ENCODE measurements at places on chromosomes 7 and 10. TPM values are rescaled to one million over a fixed set of nuclear protein-coding genes. Genes with fewer than 3 reads are reported as not detected.
A peak's percentile ranks its signal among the peaks of the same experiment; 100 is the strongest.

DNA sequence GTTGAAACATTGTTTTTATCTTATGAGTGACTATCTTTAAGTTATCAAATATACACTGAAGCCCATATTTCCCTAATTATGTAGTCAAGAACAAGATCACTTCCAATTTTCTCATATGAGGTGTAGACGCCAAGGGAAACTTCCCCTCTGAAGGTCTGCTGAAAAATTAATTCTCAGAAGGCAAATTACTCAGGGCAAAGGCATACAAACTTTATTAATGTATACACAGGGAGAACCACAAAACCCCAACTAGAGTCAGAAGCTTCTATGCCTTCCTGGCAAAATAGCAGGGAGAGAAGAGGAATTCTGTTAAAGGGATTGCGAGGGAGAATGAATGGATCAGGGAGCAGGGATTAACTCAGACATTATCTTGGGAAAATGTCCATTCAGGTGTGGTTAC, 83.4 kb downstream of the DOCK4 start:
- no peaks in the 10 kb centered on the region for H3K36me3 ChIP-seq
- H3K27ac ChIP-seq: no peak overlapping the region
- no peak for DNase-seq
- H3K27me3 ChIP-seq: no peaks in the 10 kb centered on the region
- H3K4me1 ChIP-seq: peaks cover 7% of the 10 kb centered on the region

- H3K27ac ChIP-seq: no peak overlapping the region
- H3K4me3 ChIP-seq: no peak overlapping the region
- DNase-seq: no peak
These were observed 58.8 kb upstream of the GAD2 start for GRCh38 chr10:26157734-26158133.

DNA sequence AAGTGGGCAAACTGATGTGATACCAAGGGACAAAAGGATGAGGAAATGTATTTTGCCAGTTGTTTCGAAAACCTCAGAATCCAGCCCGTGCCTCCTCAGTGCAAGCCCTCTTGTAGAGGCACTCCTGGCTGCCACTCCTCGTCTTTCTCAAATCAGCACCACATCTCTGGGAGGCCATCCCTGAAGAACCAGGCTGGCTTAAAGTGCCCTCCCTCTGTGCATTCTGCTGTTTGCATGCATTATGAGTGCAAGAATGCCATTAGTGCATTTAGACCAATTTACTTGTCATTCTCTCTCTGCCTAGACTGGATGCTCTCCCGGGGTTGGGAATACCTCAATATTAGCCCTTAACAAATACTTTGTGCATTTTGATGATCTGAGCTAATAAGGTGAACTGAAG, 19.9 kb upstream of the FAM180A start:
- no peak overlapping the region for H3K27ac ChIP-seq
- DNase-seq: no peak
- no peak overlapping the region for H3K4me3 ChIP-seq

- H3K36me3 ChIP-seq: no peaks in the 10 kb centered on the region
- no peak overlapping the region for H3K4me3 ChIP-seq
- H3K4me1 ChIP-seq: no peaks in the 10 kb centered on the region
- H3K27ac ChIP-seq: no peak overlapping the region
- no peak for DNase-seq
These were observed 1326.4 kb upstream of the SORCS1 start for GRCh38 chr10:108490944-108491343.

GRCh38 chr7:32611201-32612099, 116.2 kb downstream of the AVL9 start:
- H3K4me1 ChIP-seq: peaks cover 2% of the 10 kb centered on the region
- no peaks in the 10 kb centered on the region for H3K36me3 ChIP-seq
- H3K27me3 ChIP-seq: no peaks in the 10 kb centered on the region

- H3K36me3 ChIP-seq: no peaks in the 10 kb centered on the region
- peak overlapping the region; percentile 48 for H3K4me3 ChIP-seq
- H3K27me3 ChIP-seq: no peaks in the 10 kb centered on the region
- H3K4me1 ChIP-seq: peaks cover 31% of the 10 kb centered on the region
- H3K27ac ChIP-seq: peak overlapping the region; percentile 76
These were observed 6.0 kb downstream of the ATP6V1F start for GRCh38 chr7:128868624-128869137.

DNA sequence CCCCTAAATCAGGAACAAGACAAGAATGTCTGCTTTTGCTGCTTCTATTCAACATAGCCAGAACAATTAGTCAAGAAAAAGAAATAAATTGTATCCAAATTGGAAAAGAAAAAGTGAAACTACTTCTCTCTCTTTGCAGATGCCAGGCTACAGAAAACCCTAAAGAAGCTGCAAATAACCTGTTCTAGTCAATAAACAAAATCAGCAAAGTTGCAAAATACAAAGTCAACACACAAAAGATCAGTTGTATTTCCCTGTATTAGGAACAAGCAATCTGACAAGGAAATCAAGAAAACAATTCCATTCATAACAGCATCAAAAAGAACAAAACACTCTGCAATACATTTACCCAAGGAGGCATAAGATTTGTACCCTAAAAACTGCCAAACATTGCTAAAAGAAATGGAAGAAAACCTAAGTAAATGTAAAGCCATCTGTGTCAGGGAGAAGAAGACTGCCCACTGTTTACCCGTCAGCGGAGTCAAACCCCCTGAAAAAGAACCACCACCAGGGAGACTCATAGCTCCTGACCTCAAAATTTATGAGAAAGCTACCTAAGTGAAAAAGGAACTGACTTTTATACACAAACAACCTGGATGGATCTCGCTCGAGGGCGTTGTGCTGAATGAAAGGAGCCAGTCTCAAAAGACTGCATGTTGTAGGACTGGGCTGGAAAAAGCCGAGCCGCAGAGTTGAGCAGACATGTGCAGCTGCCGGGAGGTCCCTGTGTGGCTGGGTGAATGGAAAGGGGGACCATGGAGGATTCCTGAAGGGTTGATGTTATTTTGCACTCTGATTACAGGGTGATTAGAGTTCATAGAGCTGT, 263.1 kb downstream of the MAD1L1 start:
- H3K4me1 ChIP-seq: no peaks in the 10 kb centered on the region
- H3K36me3 ChIP-seq: no peaks in the 10 kb centered on the region
- H3K4me3 ChIP-seq: no peak overlapping the region
- H3K27ac ChIP-seq: no peak overlapping the region
- no peak for DNase-seq
- H3K27me3 ChIP-seq: no peaks in the 10 kb centered on the region

DNA sequence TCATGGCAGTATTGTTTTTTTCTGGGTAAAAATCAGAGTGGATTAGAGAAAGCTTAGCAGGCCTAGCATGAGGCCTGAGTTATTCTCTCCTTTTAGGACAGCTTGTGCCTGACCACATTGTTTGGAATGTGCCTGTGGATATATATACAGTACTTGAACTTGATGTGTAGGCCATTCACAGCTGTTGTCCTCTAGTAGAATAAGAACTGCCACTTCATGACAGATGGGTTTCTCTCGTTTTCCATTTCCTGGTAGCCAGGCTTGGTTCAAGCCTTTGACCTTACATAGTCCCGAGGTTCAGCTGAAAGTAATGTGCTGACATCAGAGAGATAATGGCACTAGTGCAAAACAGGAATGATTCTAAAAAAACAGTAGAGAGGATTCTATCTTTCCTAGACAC, 473.9 kb downstream of the AUTS2 start:
- H3K27ac ChIP-seq: no peak overlapping the region
- peaks cover 17% of the 10 kb centered on the region for H3K4me1 ChIP-seq
- no peaks in the 10 kb centered on the region for H3K36me3 ChIP-seq
- DNase-seq: no peak
- H3K27me3 ChIP-seq: no peaks in the 10 kb centered on the region
- H3K4me3 ChIP-seq: no peak overlapping the region

GRCh38 chr7:127905491-127906330, 125.5 kb downstream of the LRRC4 start:
- H3K27ac ChIP-seq: no peak overlapping the region
- no peak overlapping the region for H3K4me3 ChIP-seq
- H3K36me3 ChIP-seq: no peaks in the 10 kb centered on the region
- no peaks in the 10 kb centered on the region for H3K27me3 ChIP-seq

CALHM1 gene
- total RNA-seq: not detected

SEMA3A gene
- total RNA-seq: 0.67 TPM

MBL2 gene
- total RNA-seq: not detected

UPK3B gene
- total RNA-seq: 34.3 TPM

PLOD3 gene
- 6.0 TPM for total RNA-seq

STK31 gene
- total RNA-seq: 0.67 TPM

EPHB6 gene
- total RNA-seq: 19.0 TPM

TRPV5 gene
- total RNA-seq: not detected

GRID2IP gene
- 0.44 TPM for total RNA-seq

PLCE1 gene
- total RNA-seq: 1.8 TPM

PAOX gene
- total RNA-seq: 11.5 TPM

All from esophagus squamous epithelium (tissue), 5 donors.